Stimulated activated naive CD4-positive, alpha-beta T cell (primary cell): ENCODE measurements at places on chromosomes 4 and X.

GRCh38 chr4:55183926-55184599 lies 58.7 kb upstream of the KDR start:
- DNase-seq: no peak

DNA sequence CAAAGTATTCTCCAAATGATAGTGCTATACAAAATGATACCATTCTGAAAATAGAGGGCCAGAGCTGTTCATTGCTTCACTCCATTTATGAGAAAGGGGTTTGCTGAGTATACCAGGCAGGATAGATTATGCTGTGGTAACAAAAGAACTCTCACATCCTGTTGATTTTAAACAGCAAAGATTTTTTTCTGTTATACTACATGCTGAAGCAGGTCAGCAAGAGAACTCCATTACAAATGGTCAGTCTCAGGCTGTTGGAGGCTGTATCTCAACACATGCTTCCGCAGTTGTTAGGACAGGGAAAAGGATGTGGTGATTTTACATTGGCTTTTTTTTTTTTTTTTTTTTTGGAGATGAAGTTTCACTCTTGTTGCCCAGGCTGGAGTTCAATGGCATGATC lies 13.7 kb upstream of the KLHL5 start:
- DNase-seq: no peak

DNA sequence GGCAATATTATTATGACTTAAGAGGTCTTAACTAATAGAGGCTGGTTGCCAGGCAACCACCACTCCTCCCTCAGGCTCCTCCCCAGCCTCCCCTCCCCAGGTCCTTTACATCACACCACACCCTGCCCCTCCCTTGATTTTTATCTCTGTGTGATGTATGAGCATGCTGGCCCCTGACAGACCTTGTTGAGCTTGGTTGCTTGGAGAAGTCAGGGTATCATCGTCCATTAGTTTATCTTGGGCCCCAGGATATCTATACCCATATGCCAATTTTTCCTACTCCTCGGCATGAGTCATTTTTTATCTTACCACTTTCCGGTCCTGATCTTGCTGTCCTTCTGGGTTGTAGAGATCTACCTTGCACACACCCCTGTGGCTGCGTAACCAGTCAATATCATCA lies 2.5 kb downstream of the AKAP4 start:
- no peak for DNase-seq

GRCh38 chr4:40856840-40857362 lies 107.1 kb downstream of the NSUN7 start:
- no peak for DNase-seq

GRCh38 chr4:101950258-101950979 lies 159.9 kb downstream of the BANK1 start:
- no peak for DNase-seq

- DNase-seq: no peak
These were observed 16.0 kb upstream of the VAMP7 start for GRCh38 chrX:155865193-155865592.

- DNase-seq: no peak
These were observed 34.2 kb downstream of the ARSD start for GRCh38 chrX:2894885-2895292.

GRCh38 chr4:90833706-90834105 lies 706.5 kb downstream of the CCSER1 start:
- no peak for DNase-seq

- DNase-seq: no peak
These were observed 22.5 kb downstream of the PNMA6E start for GRCh38 chrX:153378607-153379006.

DNA sequence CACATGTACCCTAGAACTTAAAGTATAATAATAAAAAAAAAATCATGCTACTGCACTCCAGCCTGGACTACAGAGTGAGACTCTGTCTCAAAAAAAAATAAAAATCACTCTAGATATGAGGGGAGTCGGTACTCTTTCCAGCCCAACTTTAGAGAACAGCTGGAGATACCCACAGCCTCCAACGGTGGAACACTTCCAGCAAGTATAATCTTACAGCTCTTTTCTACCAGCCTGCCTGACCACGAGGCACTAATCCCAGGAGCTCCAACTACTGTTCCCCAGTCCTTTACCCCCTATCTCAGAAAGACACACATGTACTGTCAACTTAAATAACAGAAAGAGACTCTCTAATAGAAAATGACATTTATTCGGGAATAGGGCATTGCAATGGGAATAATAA lies 46.8 kb downstream of the STEEP1 start:
- DNase-seq: no peak

DNA sequence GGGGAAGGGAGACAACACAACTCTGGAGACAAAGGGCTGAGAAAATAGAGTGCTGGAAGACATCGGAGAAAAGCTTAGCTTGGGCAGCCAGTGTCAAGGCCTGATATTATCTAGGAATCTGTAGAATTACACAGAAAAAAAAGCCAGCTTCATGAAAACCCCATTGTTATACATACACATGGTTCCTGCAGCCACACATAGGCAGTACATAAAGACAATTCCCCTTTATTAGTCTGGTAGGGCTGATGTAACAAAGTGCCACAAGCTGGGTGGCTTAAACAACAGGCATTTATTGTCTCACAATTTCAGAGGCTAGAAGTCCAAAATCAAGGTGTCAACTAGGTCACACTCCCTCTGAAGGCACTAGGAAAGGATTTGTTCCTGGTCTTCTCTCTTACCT lies 503.5 kb downstream of the MID1IP1 start:
- DNase-seq: no peak
